ENCODE measurements at places on chromosomes 3 and 15. TPM values are rescaled to one million over a fixed set of nuclear protein-coding genes. Genes with fewer than 3 reads are reported as not detected.
A peak's percentile ranks its signal among the peaks of the same experiment; 100 is the strongest.

GRCh38 chr15:42693942-42694341, 43.0 kb downstream of the CDAN1 start:
- no peak for DNase-seq

GRCh38 chr15:55789066-55789660, 46.2 kb upstream of the PRTG start:
- DNase-seq = no peak

DNA sequence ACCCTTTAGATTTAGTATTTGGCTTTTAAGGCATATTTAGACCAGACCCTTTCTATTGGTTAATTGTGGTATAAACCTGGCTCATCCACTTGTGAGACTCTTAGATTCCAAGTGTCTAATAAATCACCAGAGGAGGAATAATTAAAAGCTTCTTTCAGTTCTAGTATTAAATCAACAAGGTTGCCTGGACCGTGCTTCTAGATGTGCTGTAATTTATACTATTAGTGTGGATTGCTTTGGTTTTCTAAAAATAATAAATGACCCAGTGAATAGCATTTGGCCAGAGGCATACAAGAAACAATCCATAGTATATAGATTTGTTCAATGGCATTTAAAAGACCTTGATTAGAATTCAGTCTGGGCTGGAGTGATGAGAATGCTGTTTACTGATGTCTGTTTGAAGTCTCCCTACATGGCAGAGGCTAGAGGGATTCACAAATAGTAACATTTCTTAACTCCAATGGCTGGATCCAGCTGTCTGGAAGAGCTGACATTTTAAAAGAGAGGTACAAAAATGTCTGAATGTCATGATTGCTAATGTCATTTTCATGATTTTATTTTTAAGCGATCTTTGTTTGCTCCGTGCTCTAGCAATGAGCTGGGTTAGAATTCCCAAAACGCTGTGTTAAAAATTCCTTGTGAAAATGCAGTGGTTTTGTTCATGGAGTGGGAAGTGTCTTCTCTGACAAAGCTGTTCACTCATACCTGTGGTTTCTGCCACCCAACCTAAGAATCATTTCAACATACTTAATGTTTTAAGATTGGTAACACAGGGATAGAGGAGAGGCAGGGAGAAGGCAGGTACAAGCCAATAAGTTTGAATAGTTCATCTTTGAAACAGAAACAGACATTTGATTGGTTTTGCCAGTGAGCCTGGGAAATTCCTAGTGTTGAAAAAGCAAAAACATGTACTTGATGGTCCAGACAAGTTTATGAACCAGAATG, 89.9 kb downstream of the RBMS3 start:
- no peak for DNase-seq

- DNase-seq = peak; percentile 14
These were observed 56.0 kb downstream of the FRMD4B start for GRCh38 chr3:69329892-69330291.

GRCh38 chr15:51818150-51818549, 11.3 kb upstream of the TMOD3 start:
- no peak for DNase-seq

DNA sequence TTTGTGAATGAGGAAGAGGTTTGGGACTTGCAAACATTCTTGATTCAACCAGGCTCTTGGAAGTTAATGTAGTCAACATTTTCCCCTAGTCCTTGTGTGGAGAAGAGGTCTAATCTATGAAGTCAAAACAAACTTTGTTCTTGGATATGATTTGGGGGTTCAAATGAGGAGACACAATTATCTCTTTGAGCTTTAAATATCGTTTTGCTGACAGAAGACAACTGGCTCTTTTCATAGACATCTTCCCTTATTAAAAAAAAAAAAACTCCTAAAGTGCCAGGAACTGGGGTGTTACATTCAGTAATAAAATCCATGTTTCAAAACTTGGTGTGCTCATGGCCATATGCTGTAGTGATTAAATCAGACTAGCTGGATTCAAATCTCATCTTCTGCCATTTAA, 345.3 kb upstream of the ICE2 start:
- DNase-seq = no peak

DNA sequence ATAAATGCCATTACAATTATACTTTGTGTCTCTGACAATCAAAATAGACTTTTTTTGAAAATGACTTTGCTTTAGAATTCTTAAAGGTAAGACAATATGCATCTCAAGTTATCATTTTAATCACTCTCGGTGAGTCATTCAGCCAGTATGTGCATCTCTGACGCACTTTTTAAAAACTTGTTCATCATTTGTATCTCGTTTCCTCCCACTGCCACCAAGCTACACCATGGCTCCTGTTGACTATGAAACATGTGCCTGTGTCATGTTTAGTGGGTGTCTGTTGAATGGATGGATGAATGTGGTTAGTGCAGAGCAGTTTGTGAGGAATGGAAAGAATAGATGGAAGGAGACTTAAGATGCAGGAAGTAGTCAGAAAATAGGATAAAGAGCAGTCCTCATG, 68.6 kb downstream of the ARPP21 start:
- no peak for DNase-seq

CCR3 gene
- total RNA-seq = not detected

Data from kidney epithelial cell (primary cell).